ENCODE measurements at places on chromosomes 3 and 15.

- H3K4me3 ChIP-seq, result no peak overlapping the region
- no peaks in the 10 kb centered on the region for H3K36me3 ChIP-seq
- H3K4me1 ChIP-seq, result no peaks in the 10 kb centered on the region
- H3K27ac ChIP-seq, result no peak overlapping the region
- peaks cover 3% of the 10 kb centered on the region for H3K27me3 ChIP-seq
Measured at GRCh38 chr15:95590533-95591044, 739.9 kb upstream of the NR2F2 start.

DNA sequence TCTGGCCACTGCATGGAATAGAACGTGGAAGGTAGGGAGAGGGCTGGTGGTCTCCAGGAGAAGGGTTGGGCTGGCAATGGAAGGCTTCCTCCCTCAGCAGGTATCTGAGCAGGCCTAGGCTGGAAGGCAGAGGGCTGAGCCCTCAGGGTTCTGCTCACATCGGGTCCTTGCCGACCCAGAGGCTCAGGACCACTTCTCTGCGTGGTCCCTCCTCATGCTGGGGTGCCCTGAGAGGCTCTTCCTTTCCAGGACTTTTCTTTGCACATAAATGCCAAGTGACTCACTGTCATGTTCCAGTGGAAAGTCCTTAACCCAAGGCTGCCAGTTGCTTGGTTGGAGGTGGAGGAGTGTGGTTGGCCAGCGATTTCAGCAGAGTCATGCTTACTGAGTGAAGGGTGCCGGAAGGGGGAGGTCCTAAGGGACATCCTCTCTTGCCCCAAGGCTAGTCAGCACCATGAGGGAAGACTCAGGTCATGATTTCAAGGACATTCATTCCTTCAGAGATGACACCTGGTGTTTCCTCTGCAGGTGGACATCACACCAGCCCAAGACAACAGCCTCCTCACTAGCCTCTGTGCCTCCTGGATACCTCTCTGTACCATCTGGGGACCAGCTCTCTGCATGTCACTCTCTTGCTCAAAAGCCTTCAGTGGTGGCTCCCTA is 8.2 kb downstream of the SLC6A6 start:
- DNase-seq, result peak; percentile 82
- H3K27ac ChIP-seq, result no peak overlapping the region
- H3K4me1 ChIP-seq, result peaks cover 42% of the 10 kb centered on the region

DNA sequence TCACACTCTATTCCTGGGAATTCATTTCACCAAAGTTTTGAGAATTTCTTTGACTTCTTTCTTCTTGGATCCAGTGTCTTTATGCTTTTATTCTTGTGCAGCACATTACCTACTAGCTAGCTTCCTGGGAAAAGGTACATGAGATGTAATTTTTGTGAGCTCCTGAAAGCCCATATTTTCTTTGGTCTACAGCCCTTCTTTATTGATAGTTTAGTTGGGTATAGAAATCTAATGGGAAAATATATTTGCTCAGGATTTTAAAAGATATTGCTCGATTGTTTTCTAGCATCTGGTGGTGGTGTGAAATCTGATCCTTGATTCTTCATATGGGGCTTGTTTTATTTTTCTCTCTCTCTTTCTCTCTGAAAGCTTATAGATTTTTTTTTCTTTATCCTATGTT is 45.8 kb downstream of the FOXB1 start:
- H3K27me3 ChIP-seq, result peaks cover 13% of the 10 kb centered on the region
- H3K4me1 ChIP-seq, result peaks cover 3% of the 10 kb centered on the region
- no peak overlapping the region for H3K4me3 ChIP-seq

- no peak overlapping the region for H3K4me3 ChIP-seq
- no peak for DNase-seq
- H3K4me1 ChIP-seq, result no peaks in the 10 kb centered on the region
Measured at GRCh38 chr3:188881954-188882641, 289.7 kb upstream of the TPRG1 start.

DNA sequence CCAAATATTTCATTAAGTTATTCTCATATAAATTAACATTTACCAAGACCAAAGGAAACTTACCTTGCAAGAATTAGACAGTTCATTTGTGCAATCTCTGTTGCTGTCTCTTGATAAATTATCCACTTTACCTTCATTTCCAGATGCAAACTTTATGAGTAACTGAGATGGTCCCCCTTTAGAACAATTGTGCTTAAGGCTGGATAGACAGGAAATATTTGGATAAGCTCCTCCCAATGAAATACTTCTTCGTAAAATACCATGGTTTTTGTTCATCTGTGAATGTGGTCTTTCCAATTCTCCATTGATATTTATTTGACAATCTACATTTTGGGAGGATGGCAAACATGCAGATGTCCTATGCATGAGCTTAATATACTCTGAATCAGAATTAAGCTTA is 78.2 kb downstream of the NEDD4 start:
- H3K27me3 ChIP-seq, result no peaks in the 10 kb centered on the region
- H3K36me3 ChIP-seq, result no peaks in the 10 kb centered on the region
- H3K27ac ChIP-seq, result no peak overlapping the region
- no peaks in the 10 kb centered on the region for H3K4me1 ChIP-seq

DNA sequence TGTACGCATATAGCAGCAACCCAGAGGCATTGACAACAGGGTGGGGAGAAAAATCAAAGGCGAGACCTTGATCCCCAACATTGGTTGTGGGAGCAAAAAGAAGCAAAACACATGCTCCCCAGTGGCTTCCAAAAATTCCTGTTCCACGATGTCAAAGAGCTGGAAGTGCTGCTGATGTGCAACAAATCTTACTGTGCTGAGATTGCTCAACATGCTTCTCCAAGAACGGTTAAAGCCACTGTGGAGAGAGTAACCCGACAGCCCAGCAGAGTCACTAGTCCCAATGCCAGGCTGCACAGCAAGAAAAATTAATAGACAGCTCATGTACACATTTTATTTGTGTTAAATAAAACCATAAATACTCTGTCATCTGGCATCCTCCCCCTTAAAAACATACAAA is 179.9 kb upstream of the PFN2 start:
- no peaks in the 10 kb centered on the region for H3K36me3 ChIP-seq
- no peak overlapping the region for H3K4me3 ChIP-seq
- DNase-seq, result no peak
- no peak overlapping the region for H3K27ac ChIP-seq

DNA sequence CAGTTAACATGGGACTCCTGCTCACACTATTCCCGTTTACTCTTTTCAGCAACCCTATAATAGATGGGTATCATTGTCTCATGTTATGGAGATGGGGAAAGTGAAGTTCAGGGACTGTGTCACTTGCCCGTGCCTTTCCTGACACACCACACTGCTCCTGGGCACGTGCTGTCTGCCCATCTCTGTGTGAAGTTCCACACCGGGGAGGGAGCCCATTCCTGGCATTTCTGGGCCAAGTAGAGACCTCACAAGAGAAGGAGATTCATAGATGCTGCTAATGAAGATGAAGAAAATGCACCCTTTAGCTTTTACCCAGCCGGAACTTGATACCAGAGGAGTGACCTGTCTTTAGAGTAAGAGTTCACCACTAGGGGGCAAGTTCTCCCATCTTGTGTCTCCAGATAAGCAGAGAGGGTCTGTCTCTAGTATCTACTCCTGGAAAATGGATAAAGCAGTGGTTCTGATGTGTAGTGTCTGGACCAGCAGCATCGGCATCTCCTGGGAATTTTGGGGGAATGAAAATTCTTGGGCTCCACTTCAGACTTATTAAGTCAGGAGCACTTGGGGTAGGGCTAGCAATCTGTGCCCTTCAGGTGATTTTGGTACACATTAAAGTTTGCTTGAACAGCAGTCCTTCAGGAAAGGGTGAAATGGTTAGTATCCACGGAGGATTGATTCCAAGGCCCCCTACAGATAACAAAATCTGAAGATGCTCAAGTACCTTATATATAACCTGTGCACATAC is 2.0 kb upstream of the TOPBP1 start:
- DNase-seq, result peak; percentile 58
- peak overlapping the region; percentile 21 for H3K4me3 ChIP-seq
- peak overlapping the region; percentile 86 for H3K27ac ChIP-seq
- H3K36me3 ChIP-seq, result peaks cover 3% of the 10 kb centered on the region
- H3K4me1 ChIP-seq, result peaks cover 31% of the 10 kb centered on the region
